Right hindlimb (tissue), 1 donor: ENCODE measurements at places on chromosomes 13 and 19.

- DNase-seq: no peak
Measured at GRCh38 chr19:17479325-17479791, 9.0 kb downstream of the SLC27A1 start.

- DNase-seq: no peak
Measured at GRCh38 chr13:79070343-79070974, 335.6 kb downstream of the RBM26 start.

- no peak for DNase-seq
Measured at GRCh38 chr13:45436953-45437352, 18.8 kb upstream of the SLC25A30 start.

DNA sequence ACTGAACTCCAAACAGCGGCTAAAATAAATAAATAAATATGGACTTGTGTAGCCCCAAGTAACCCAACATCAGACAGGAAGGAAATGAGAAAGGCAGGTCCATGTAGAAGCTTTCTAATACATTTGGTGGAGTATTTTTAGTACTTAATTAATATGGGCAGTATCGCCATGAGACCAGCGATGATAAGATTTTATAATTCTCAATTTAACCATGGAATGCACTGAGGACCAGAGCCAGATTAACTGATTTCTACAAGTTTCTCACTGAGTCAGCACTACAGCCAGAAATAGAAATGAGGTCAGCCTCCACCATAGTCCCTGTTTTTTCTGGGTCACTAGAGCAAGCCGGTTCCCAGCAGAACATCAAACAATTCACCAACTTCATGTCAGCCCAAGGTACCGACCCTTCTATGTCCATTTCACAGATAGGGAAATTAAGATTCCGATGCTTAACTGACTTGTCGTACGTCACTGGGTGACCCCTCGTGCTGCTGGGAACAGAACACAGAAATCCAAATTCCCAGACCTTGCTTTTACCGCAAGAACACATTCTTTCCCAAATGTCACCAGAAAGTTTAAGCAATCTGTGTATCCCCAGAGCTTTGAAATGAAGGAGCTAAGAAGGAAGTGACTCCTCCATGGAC is 90.4 kb downstream of the COL4A1 start:
- DNase-seq: peak; percentile 68

GRCh38 chr19:32672841-32673240 is 2.1 kb downstream of the ANKRD27 start:
- no peak for DNase-seq

GRCh38 chr13:29523199-29523961 is 72.1 kb downstream of the SLC7A1 start:
- DNase-seq: no peak

DNA sequence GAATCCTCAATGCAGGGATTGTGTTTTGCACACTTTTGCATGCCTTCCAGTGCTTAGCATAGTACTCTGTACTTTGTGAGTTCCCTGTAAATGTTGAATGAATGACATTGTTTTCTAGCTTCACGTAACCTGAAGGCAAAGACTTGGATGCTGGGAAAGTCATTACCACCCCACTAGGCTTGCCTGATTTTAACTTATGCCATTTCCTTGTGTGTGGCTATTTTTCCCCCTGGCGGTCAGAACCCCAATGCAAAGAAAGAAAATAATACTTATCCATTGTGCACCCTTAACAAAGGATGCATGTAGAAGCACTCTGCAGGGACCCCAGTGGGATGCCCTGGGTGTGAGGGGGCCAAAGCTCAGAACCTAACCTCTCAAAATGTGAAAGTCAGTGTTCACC is 1.2 kb upstream of the ENOX1 start:
- peak; percentile 47 for DNase-seq

GRCh38 chr13:109784590-109785140 is 1.7 kb downstream of the IRS2 start:
- DNase-seq: peak; percentile 86

GRCh38 chr19:54099190-54099902 is 1.3 kb downstream of the OSCAR start:
- no peak for DNase-seq

GRCh38 chr19:12453495-12453894 is 12.7 kb upstream of the ZNF443 start:
- no peak for DNase-seq

DNA sequence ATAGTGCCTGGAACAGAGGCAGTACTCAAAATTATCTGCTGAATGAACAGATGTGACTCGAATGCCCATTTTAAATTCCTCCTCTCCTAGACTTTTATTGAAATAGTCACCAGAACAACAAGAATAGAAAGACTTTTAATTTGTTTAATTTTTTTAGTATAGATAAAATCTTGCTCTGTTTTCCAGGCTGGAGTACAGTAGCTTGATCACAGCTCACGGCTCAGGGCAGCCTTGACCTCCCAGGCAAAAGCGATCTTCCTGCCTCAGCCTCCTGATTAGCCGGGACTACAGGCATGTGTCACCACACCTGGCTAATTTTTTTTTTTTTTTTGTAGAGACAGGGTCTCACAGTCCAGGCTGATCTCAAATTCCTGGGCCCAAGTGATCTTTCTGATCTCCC is 120.9 kb upstream of the FREM2 start:
- DNase-seq: no peak

- DNase-seq: no peak
Measured at GRCh38 chr13:27151798-27152599, 19.6 kb downstream of the USP12 start.

GRCh38 chr19:3535235-3535535 is 3.8 kb upstream of the TEKTIP1 start:
- DNase-seq: no peak

- no peak for DNase-seq
Measured at GRCh38 chr19:41565379-41565720, 10.6 kb upstream of the CEACAM21 start.

- no peak for DNase-seq
Measured at GRCh38 chr19:10784257-10784656, 51.8 kb downstream of the TMED1 start.

DNA sequence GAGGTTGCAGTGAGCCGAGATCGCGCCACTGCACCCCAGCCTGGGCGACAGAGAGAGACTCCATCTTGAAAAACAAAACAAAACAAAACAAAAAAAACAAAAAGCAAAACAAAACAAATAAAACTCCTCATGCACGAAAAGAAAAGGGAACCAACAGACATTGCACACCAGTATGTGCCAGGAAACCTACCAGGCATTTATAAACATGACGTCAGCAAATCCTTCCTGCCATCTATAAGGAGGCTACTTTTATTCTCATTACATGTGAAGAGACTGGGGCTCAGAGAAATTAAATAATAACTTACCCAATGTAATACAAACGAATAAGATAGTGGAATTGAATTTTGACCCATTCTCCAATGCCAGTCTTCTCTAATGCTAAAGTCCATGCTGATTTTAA is 197.2 kb downstream of the NUFIP1 start:
- no peak for DNase-seq

- no peak for DNase-seq
Measured at GRCh38 chr13:19587635-19588300, 26.4 kb upstream of the TPTE2 start.

- no peak for DNase-seq
Measured at GRCh38 chr13:93289053-93289452, 62.4 kb downstream of the GPC6 start.

- DNase-seq: no peak
Measured at GRCh38 chr13:110646442-110647364, 31.4 kb downstream of the NAXD start.

- peak; percentile 72 for DNase-seq
Measured at GRCh38 chr13:50082426-50083281, 67.4 kb downstream of the KCNRG start.

DNA sequence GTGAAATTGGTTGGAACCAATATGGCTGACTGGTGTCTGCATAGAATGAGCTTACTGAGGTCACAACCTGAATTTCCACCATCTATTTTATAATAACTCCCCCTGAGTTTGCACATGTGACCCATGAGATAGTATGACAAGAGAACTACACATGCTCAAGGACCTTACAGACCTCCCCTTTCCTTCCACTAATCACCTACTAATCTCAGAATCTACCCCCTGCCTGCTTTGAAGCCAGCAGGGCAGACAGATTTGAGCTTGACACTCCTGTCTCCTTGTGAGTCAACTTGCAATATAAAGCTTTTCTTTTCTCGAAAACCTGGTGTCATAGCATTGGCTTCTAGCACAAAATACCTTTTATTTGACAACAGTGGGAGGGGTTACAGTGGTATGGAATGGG is 248.4 kb downstream of the RFC3 start:
- DNase-seq: no peak

- no peak for DNase-seq
Measured at GRCh38 chr13:72820156-72820897, 38.4 kb downstream of the PIBF1 start.

- DNase-seq: no peak
Measured at GRCh38 chr19:927780-928401, 2.1 kb downstream of the ARID3A start.

GRCh38 chr13:27170221-27170515 is 1.4 kb downstream of the USP12 start:
- DNase-seq: no peak

DNA sequence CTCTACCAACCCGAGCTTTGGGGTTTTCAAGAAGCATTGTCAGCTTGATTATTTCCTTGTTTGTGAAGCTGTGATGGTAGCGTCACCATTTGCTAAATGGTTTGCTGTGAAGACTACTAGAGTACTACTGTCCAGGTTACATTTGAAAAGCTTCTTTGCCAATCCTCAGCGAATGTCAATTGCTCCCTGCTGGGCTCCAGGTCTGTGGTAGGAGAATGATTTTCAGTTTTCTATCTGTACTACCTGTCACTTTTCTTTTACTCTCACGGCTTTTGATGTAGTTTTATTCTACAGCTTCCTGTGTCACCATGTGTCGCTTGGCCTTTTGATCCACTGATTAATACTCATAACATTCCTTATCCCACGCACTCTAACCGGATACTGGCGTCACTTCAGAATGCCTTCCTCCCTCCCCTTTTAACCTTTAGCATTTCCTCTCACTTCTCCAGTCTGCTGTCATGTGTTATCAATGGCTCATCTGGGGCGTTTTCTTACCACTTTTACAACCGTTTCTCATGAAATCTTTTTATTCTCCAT is 7.5 kb upstream of the GPR183 start:
- DNase-seq: no peak

- no peak for DNase-seq
Measured at GRCh38 chr13:34863360-34864135, 78.5 kb upstream of the NBEA start.

DNA sequence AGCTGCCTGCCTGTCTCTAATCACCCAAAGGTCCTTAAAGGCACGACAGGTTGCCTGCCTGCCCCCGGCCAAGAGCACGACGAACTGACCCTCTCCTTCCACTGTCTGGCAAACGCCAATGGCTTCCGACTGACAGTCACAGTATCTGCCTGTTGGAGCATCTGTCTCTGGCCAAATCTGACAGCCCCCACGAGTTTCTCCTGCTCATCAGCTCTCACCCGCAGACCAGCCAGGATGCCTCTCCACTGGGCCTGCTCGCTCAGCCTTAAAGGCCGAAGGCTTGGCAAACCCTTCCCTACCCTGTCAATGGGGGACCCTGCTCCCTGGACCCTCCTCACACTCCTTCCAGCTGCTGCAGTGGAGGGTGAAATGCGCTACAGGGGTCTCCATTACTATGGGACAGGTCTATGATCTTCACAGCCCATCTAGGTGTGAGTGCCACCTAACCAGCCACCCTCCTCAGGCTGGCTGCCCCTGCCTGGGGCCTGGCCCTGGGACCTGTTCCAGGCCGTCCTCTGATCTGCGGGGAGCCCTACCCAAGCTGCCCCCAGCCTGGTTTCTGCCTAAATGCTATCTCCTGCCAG is 932 bp downstream of the FAM83E start:
- no peak for DNase-seq

GRCh38 chr13:37646531-37646930 is 48.0 kb upstream of the POSTN start:
- no peak for DNase-seq

GRCh38 chr13:73754727-73755292 is 379.4 kb downstream of the KLF12 start:
- no peak for DNase-seq

DNA sequence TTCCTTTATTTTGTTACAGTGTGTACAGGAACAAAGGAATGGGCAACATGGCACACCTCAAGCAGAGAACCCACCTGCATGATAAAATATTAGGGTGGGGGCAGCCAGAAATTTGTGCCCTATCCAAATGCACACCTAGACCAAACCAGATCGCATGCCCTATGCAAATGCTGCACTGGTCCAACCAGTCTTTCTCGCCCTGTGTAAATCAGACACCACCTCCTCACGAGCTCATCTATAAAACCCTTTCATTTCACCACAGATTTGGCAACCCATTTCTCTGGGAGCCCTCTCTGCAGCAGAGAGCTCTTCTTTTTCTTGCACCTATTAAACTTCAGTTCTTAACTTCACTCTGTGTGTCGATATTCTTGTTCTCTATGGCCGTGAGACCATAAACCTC is 1559.2 kb downstream of the SLITRK1 start:
- DNase-seq: no peak

- DNase-seq: no peak
Measured at GRCh38 chr19:29079356-29080032, 133.5 kb downstream of the UQCRFS1 start.
